ENCODE measurements at places on chromosomes 12 and 14. TPM values are rescaled to one million over a fixed set of nuclear protein-coding genes. Genes with fewer than 3 reads are reported as not detected.

Gene KRT82
- not detected for total RNA-seq

GRCh38 chr14:73924337-73924736, 25.6 kb downstream of the FAM161B start:
- no peak overlapping the region for H3K4me3 ChIP-seq
- H3K27me3 ChIP-seq, result no peaks in the 10 kb centered on the region
- DNase-seq, result no peak
- H3K36me3 ChIP-seq, result no peaks in the 10 kb centered on the region
- H3K4me1 ChIP-seq, result no peaks in the 10 kb centered on the region

DNA sequence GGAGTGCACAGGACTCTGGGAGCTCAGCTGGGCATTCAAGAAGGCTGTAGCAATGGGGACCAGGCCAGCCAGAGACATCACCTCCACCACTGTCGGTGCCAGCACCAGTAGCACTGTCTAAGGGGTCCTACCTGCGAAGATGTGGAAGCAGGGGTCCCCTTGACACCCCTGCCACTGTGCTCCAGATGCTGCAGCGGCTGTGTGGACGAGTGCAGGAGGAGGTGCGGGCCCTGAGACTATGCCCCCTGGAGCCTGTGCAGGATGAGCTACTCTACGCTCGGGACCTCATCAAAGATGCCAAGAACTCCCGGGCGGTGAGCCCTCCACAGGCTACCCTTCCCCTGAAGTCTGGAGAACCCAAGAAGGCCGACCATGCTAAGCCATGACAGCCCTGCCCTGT, 8.6 kb downstream of the CARMIL3 start:
- DNase-seq, result no peak
- H3K4me3 ChIP-seq, result no peak overlapping the region
- no peaks in the 10 kb centered on the region for H3K36me3 ChIP-seq
- no peaks in the 10 kb centered on the region for H3K27me3 ChIP-seq
- H3K27ac ChIP-seq, result no peak overlapping the region

DNA sequence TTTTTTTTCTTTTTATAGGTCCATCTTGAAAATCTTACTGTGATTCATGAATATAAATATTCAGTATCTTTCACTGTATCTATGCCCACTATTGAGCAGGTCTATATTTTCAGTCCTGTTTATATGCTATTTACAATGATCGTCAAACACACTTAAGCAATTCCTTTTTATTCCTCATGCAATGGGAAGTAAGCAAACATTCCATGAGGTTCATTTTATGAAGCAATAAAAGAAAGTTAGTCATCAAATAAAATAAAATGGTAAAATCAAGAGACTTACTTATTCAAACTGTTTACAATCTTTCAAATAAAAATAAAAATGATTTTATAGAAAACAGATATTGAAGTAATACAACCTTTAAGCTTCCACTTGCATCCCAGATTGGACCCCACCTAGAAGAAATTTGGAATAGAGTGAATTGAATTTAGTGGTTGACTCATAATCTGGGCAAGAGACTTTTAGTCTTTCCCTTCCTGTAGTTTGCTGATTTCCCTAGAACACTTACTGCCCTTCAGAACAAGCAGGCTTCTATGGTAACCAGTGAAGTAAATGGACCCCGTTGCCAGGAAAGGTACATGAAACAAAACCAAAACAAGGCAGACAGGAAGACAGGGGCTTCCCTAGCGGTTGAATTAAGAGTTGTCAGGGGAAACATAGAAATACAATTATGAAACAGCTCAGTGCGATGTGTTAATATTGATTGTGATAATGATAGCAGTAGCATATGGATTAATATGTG, 241.0 kb upstream of the ATP2B1 start:
- peak overlapping the region; percentile 77 for H3K27ac ChIP-seq
- H3K36me3 ChIP-seq, result no peaks in the 10 kb centered on the region
- peaks cover 15% of the 10 kb centered on the region for H3K4me1 ChIP-seq
- H3K4me3 ChIP-seq, result no peak overlapping the region
- DNase-seq, result peak; percentile 55
- H3K27me3 ChIP-seq, result no peaks in the 10 kb centered on the region

DNA sequence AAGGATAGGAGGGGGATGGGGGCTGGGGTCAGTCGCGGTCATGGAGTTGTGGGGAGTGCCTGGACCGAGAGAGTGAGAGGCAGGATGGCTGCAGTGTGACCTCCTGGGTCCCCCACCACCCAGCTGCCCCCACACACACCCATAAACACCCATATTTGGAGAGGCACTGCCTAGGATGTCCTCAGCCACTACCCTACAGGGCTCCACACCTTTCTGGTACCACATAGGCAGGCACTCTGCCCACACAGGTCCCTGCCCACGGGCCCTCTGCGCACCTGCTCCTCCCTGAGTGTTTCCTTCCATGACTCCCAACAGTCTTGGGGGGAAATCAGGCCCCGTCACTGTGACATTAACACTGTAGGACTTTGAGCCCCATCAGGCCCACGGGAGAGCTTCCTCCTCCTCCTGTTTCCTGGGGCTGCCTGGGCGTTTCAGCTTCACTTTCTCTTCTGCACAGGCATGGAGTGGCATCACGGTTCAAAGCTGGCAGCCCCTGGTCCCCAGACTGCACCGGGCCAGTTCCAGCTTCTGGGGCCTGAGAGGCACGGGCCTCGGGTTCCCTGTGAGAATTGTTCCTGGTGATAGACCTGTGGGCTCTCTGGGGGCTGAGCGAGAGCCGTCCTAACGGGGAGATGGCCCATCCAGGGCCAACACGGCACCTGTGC, 207.0 kb upstream of the C14orf180 start:
- no peaks in the 10 kb centered on the region for H3K36me3 ChIP-seq
- H3K27me3 ChIP-seq, result no peaks in the 10 kb centered on the region
- no peak overlapping the region for H3K4me3 ChIP-seq
- no peaks in the 10 kb centered on the region for H3K4me1 ChIP-seq
- DNase-seq, result no peak

DNA sequence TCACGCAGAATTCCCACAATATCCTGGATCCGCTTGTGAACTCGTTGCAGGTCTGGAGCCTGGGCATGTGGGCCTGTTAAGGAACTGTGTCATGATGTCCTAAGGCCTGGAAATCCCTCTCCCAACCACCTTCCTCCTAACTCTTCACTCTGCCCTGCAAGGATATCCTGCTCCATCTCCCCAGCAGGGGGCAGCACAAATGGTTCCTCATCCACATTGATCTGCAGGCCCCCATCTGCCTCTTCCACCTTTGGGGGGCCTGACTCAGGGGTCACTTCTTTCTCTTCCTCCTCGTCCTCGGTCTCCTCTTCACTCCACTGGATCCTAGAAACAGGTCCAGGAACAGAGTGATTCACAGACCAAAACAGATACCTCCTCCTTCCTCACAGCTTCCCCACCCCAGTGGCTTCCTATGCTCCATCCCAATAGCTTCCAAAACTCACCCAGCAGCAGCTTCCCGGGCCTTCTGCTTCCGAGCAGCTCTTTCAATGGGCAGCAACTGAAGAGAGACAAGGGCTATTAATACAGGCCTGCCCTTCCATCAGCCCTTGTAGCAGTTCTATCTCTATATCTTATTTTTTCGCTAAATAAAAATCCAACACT, 4.5 kb downstream of the NOP2 start:
- H3K4me3 ChIP-seq, result no peak overlapping the region
- H3K27ac ChIP-seq, result no peak overlapping the region
- no peaks in the 10 kb centered on the region for H3K4me1 ChIP-seq
- no peaks in the 10 kb centered on the region for H3K27me3 ChIP-seq
- peak; percentile 52 for DNase-seq
- no peaks in the 10 kb centered on the region for H3K36me3 ChIP-seq
